Activated CD4-positive, alpha-beta T cell treated with anti-CD3 and anti-CD28 coated beads, Interleukin-10, Interleukin-2, amounts not matched to agents 100 ng/mL and 50 ng/mL, durations not matched to agents 16 hours and 8 hours (primary cell): ENCODE measurements at places on chromosomes 3 and 15.

DNA sequence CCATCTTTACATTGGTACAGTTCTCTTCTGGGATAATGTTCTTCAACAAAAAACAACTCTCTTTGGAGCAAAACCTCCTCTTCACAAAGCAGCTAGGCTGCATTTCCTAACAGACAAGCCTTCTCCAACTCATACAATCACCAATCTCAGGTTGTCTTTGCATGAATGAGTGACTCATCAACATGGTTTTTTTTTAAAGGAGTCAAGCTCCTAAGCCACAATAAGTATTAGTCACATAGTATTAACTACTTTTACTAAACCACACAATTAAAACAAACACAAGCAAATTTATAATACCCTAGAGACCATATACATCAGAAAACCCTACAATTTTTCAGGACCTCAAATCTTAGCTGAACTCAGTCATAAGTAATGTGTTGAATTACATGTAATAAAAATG lies 137.4 kb downstream of the TBC1D5 start:
- peak; percentile 30 for DNase-seq

GRCh38 chr15:85044251-85044853 lies 62.7 kb downstream of the PDE8A start:
- peak; percentile 38 for DNase-seq

GRCh38 chr15:70487387-70487740 lies 276.0 kb downstream of the UACA start:
- no peak for DNase-seq

DNA sequence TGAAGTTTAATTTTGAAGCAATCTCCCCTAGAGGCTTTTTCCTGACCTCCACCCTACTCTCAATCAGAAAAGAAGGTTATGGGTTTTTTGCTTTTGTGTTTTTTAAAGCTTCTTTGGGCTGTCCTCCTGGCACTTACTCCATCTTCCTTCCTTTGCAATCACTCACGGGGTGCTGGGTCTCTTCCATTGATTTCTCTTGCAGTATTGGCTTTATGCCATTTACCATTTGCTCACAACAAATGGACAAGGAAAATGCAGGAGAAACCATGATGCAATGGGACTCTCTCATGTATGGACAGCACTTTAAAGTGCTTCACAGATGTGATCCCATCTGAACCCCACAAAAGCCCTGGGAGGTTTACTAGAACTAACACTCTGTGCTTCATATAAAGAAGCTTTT lies 57.5 kb downstream of the SST start:
- no peak for DNase-seq

GRCh38 chr15:56654216-56654615 lies 79.1 kb downstream of the ZNF280D start:
- no peak for DNase-seq

DNA sequence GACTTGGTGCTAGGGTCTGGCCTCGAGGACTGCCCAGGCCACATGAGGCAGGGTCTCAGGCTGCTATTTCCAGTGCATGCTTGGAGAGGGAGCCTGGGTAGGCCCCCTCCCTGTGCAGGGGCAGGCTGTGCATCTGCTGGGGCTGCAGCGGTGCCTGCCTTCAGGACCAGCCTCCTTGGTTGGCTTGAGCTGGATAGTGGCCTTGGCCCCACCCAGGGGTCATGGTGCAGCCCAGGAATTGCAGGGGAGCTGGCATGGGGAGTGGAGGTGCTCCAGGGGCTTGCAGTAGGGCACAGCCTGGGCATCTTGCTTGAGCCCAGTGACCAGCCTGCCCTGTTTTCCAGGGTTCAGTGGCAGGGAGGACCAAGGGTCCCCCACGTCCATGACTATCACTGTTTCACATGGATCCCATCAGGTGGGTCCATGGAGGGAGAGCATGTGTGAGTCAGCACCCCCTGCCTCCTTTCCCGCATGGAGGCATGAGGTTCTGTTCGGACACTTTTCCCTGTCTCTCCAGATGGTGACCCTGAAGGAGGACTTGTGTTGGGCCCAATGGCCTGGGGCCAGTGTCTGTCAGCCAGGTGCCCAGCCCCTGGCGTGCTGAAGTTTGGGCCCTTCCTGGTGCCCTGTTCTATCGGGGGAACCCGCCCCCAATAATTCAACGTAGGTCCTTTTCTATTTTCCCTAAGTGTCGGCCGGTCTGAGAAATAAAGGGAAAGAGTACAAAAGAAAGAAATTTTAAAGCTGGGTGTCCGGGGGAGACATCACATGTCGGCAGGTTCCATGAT lies 218.6 kb downstream of the SNRPN start:
- DNase-seq = no peak

DNA sequence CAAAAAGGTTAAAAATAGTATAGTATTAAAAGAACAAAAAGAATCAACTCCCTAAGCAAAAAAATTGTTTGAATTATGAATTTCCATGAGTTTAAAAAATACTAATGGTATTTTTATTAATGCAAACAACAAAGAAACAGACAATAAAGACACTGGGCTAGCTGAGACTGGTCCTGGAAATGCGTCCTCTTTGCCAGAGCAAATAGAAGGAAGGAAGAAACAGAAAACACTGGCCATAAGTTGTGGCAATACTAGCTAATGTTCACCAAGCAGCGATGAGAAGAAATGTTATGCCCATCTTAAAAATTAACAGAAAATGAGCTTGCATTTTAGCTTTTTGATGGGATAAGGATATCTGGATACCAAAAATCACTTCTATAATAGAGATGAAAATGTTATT lies 88.6 kb downstream of the TBL1XR1 start:
- no peak for DNase-seq

- peak; percentile 51 for DNase-seq
Measured at GRCh38 chr3:46186471-46187340, 21.4 kb downstream of the CCR1 start.

DNA sequence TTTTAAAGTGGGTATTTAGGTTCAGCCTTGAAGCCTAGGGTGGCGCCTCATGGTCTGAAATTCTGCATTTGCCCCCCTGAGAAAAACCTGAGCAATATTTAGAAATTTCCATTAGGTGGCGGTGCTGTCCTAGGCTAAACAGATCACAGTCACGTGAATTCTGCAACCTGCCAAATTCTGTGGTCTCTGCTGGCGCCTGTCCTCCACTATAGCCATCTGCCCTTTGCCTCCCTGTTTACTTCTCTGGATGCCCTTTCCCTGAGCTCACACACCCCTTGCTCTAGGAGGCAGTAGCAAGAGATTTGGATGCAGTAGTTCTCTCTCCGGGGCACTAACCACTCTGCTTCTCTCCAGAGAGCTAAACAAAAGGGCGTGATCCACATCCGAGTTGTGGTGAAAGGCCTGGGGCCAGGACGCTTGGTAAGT lies 9.1 kb downstream of the MRPS11 start:
- DNase-seq = peak; percentile 42

DNA sequence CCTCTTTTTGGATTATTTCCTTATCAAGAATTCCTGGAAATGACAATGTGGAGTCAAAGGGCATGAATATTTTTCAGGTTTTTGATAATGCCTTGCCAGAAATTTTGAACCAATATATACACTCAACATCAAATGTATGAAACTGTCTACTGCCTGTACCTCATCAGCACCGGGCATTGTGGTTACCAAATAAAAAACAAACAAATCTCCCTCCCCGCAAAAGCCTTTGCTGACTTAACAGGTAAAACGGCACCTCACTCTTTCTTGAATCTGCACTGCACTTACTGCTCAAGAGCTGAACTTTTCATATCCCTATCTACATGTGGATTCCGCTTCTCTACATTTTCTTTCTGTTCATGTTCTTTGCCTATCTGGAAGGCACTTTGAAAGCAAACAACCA lies 134.5 kb upstream of the PRICKLE2 start:
- DNase-seq = no peak

DNA sequence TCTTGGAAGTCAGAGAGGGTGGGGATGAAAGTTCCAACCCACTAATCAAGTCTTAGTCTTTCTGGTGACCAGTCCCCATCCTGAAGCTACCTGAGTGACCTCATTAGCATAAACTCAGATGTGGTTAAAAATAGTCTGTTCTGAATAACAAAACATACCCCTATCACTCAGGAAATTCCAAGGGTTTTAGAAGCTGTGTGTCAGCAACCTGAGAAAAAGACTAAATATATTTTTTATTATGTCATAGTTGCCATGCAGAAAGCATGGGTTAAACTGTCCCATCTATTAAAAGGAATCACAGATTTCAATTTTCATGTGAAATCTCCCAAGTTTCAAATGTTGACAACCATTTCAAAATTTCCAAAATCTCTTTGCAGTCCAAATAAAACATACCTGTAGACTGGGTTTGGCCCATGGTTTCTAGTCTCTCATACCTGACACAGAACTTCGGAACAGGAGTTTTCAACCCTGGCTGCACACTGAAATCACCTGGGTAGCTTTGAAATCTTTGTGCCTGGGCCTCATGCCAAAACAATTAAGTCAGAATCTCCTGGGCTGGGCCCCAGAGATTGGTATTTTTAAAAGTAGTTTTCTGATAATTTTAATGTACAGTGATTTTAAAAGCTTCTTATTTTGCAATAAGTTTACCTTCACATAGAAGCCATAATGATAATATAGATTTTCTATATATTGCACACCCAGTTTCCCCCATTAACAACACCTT lies 476.3 kb downstream of the RBMS3 start:
- no peak for DNase-seq

GRCh38 chr3:174441588-174442301 lies 417.4 kb upstream of the NAALADL2 start:
- DNase-seq = no peak

DNA sequence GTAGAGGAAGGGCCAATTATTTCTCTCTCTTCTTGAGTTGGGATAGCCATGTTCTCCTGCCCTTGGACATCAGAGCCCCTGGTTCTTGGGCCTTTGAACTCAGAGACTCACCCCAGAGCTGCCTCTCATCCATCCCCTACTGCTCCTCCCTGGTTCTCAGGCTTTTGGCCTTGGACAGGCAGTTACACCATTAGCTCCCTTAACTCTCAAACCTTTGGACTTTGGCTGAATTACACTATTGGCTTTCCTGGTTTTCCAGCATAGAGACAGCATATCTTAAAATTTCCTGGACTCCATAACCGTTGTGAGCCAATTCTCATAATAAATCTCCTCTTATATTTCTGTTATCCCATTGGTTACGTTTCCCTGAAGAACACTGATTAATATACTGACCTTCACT lies 63.7 kb upstream of the CHL1 start:
- no peak for DNase-seq

GRCh38 chr3:139689708-139690228 lies 12.0 kb upstream of the NMNAT3 start:
- no peak for DNase-seq

DNA sequence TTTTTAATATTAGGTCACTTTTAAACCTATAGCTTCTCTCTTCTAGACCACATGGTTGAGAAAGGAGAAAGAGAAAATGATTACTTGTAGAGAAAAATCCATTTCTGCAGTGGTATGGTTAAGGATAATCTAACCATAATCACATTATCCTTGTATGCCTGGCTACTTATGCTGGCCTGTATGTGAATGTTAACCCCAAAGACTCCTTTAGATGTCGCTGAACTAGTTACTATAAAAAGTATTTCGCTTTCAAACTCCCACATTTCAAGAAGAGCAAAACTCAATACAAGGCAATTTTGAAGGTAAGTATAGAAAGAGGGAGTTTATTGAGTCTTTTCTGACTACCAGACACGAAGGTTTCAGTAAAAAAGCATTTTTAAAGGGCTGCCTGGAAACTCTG lies 2.2 kb downstream of the KCTD6 start:
- DNase-seq = no peak

DNA sequence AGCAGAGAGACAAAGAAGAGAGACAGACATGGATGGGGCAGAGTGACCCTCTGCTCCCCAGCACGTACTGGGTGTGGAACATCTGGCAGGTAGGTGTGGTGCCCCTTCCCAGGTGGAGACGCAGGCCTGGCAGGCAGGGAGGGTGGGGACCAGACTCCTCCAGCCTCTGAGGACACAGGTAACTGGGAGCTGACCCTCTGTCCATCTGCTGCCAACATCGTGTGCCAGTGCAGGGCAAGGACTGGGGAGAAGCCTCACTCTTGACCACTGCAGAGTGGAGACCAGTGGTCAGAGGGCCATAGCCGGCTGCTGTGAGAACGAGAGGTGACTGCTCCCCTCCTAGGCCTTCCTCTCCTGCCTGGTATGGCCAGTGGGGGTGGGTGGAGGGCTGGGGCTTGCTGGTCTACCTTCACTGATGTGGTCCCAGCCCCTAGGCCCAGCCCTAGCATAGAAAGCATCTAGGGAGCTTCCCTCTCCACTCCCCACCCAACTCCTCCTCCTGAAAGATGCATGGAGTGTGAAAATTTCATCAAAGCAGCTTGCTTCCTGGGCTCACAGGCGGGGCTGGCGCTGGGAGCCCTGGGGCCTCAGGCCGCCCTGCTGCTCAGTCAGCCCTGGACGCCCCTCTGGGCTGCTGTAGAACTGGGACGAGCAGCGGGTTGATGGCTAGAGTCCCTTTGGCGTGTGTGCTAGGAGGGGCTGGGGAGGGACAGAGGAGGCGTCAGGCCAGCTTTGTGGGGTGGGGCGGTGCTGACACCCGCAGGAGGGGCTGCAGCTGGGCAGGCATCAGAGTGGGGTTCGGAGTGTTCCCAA lies 90.3 kb downstream of the PLXNA1 start:
- DNase-seq = no peak

GRCh38 chr3:160044121-160044520 lies 55.5 kb downstream of the IL12A start:
- no peak for DNase-seq

DNA sequence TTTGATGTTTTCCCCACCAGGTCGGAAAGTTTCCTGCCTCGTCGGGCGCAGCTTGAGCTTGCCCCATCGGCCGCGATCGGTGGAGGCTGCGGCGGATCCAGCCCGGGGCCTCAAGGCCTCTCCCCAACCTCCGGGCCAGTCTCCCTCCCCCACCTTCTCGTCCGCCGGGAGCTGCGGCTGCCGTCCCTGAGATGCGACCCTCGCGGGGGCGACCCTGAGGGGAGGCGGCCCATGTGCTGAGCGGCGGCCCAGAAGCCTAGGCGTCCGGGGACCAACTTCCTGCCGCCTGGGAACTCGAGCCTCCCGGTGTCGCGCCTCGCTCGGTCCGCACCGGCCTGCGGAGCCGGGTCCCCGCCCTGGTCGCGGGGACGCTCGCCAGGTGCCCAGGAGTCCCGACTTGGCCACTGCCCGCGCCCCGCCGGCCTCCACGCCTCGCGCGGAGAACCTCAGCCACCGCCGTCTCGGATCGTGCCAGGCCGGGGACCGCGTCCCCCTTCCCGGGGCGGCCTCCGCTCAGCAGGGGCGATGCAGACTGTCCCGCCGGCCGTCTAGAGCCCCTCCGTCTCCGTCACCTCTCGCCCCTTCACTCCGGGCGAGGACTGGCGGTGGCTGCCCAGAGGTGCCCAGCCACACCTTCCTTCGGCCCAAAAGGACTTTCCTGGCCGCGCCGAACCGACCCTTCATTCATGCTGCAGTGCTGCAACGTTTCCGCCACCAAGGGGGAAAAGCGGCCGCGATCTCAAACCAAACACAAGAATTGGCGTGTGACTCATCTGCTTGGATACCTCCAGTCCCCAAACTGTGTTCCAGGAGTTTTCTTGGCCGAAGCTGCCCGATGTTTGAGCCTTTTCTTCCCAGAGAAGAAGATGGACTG lies 656 bp downstream of the SLMAP start:
- DNase-seq = peak; percentile 54
